ENCODE measurements at places on chromosomes 1 and 21. TPM values are rescaled to one million over a fixed set of nuclear protein-coding genes. Genes with fewer than 3 reads are reported as not detected.

The LMX1A gene
- total RNA-seq: not detected

The THEM5 gene
- total RNA-seq: not detected

The SYNC gene
- not detected for total RNA-seq

The ATPAF1 gene
- 59.3 TPM for total RNA-seq

The NR0B2 gene
- not detected for total RNA-seq

All from T-helper 1 cell treated with Interleukin-12 subunit alpha and Interleukin-12 subunit beta and Interleukin-4 antibody, amounts not matched to agents 30 ng/mL and 1 ng/mL, for 36 hours (primary cell).